ENCODE measurements at places on chromosomes 13 and 19. TPM values are rescaled to one million over a fixed set of nuclear protein-coding genes. Genes with fewer than 3 reads are reported as not detected.

ICAM4 gene
- total RNA-seq, result 1.1 TPM

NLRP5 gene
- not detected for total RNA-seq

GRCh38 chr13:62626771-62627170 is 1211.1 kb upstream of the PCDH20 start:
- DNase-seq, result no peak

GIPC3 gene
- 0.20 TPM for total RNA-seq

- DNase-seq, result no peak
These were observed 17.5 kb downstream of the LRRC63 start for GRCh38 chr13:46229251-46229650.

- no peak for DNase-seq
These were observed 189.9 kb downstream of the DACH1 start for GRCh38 chr13:71677124-71677523.

DNA sequence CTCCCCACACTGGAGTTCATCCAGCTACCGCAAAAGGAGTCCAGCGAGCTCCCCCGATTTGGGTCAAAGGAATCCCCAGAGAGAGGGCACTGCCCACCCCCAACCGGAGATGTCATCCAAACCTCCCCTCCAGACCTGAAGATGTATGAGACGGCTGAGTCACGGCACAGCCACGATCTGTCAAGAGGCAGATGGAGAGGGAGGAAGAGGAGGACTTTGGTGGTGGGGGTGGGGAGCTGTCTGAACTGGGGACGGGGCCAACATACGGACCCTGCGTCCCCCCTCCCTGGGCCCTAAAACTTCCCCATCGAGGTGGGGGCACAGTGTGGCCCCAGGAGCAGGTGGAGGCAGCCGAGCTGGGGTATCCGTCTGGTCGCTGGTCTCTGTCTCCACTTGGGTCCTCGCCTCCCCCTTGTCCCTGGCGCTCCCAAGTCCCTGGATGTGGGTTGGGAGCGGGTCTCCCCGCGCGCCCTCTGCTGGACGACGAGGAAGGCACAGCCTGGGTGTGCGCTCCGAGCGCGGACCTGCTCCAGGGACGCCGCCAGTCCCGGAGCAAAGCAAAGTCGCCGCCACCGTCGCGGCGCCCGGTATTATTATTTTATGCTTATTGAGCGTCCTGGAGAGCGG is 3.8 kb downstream of the PDE4A start:
- DNase-seq, result no peak

DNA sequence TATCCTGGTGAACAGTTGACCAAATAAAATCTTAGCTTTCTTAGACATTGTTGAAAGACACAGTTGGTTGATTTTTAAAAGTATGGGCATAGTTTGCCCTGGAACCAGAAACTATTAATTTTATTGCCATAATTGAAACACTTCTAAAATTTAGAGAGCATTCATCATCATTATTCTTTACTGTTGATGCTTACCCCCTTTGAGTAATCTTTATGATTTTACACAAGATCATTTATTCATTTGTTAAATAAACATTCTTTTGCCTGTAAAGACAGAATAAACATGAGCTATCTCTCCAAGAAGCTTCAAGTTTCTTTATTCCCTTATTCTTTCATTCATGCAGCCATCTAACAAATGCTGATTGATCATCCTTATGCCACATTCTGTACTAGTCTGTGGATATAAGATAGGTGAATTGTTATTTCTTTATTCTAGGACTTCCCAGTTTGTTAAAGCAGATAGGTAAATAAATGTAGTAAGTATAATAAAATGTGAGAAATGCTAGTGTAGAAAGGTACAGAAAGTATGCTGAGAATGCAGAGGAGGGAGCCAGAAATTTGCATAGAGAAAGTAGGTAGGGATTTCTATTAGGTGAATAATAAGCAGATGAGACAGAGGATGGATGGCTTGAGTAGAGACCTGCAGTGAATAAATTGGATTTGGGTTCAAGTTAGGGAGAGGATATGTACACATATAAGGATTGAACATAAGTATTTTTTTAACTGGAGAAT is 8.2 kb downstream of the SERTM1 start:
- DNase-seq, result no peak

GRCh38 chr19:44824761-44825160 is 15.9 kb downstream of the BCAM start:
- no peak for DNase-seq

- no peak for DNase-seq
These were observed 21.9 kb downstream of the KCTD12 start for GRCh38 chr13:76864259-76864658.

- no peak for DNase-seq
These were observed 35.7 kb downstream of the ZNF493 start for GRCh38 chr19:21432590-21432989.

DNA sequence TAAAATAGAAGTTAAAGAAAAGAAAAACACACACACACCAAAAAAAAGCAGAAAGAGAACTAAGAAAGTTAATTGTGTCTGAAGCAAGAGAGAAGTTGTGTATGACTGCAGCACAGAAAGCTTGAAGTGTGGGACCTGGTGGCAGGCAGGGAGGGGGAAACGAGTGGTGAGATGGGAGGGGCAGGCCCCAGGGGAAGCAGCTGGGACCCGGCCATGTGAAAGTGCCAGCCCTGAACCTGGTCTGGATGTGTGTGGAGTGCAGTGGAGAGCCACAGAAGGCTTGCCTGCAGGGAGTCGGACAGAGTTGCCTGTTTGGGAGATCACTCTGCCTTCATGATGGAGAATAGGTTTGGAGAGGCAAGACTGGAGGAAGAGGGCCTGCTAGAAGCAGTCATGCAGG is 199.0 kb downstream of the GGACT start:
- DNase-seq, result no peak

DNA sequence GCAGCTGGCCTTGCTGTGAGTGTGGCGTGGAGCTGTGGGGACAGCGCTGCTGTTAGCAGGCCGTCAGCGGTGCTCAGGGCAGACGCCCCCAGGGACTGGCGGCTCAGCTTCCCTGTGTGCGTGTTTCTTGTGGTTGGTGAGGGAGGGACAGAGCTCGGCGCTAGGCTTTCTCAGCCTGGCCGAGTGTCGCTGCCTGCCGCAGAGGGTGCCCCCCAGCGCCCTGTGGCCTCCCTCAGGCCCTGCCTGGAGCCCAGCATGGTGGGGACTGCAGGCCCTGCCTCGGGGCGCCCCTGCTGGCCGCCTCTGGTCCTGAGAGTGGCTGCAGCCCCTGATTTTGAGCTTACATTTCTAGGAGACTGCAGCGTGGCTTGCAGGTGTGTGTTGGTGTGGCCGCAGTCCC is 35.5 kb downstream of the DOT1L start:
- DNase-seq, result no peak

ONECUT3 gene
- 0.06 TPM for total RNA-seq

DNA sequence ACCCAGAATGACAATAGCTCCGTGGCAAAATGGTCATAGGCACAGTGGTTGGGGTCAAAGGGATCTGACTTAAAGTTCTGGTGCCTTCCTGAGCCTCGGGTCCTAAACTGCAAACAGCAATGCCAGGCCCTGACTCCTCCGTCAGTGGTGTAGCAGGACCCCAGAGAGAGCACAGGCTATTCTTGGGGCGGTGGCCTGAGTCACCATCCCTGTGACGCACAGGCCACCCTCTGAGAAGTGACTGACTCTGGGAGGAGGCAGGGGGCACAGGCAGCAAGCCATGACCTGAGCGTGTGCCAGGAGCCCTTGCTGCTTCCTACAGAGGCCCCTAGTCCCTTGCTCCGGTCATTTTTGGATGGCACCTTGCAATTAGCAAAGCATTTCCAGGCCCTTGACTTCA is 18.7 kb downstream of the PLVAP start:
- no peak for DNase-seq

GRCh38 chr13:22061371-22061805 is 390.5 kb downstream of the FGF9 start:
- DNase-seq, result no peak

DNA sequence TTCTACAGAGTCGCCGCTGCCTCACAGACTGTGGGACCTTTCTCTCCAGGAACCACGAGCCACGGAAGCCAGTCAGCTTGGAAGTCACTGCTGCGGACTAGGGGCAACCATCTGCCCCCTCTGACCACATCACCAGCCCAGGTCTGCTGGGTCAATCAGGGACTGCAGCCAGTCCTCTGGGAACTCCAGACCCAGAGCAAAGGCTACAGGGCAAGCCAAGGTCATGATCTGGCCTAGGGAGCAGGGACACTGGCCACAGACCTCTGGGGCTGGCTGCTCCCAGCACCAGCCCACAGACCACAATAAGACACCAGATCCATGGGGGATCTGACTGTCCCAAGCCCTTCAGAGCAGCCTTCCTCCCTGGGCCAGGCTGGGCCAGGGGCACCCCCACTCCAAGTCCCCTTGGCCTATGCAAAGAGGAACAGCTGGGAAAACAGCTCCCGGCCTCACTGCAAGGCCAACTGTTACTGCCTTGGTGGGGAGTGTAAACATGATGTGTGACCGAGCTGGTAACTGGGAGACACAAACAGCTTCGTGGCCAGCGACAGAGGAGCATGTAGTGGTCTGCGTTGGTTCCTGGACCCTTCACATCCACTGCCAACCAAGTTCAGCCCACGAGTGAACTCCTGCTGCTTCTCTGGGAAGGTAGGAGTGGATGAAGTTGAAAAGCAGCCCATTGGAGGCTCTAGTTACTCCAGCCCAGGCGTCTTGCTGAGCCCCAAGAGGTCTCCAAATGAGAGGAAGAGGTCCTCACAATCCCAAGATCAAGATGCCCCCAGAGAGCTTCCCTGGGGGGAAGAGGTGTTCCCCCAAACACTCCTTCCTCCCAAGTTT is 1.5 kb downstream of the AKT2 start:
- no peak for DNase-seq

DNA sequence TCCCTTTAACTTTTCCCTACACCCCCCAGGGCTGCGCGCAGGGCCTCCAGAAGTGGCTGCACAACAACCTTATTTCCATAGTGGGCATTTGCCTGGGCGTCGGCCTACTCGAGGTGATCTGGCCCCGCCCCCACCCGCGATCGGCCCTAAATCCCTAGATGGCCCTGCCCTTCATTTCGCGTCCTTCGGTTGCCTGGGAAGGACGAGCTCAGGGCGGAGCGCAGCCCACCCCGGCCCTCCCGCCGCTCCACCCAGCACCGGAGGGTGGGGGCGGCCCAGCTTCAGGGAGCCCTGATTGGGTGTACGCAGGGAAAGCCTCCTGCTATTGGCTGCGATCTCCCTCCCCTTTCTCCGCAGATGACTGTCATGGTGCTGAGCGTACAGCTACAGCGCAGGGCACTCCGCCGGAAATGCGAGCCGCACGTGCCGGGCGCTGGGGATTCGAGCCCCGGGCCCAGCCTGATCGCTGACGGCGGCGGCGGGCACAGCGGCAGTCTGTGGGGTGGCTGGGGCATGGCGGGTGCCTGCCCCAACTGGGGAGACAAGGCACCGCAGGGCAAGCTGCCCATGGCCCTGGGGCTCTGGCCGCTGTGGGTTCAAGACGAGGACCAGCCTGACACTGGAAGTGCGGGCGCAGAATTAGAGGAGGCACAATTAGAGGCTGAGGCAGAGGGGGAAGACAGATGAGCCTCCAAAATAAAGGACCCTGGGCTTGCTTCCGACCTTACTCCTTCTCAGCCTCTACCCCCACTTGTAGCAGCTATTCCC is 4.3 kb downstream of the CD37 start:
- peak; percentile 84 for DNase-seq

GRCh38 chr19:17778968-17779929 is 15.7 kb upstream of the B3GNT3 start:
- peak; percentile 75 for DNase-seq

SBNO2 gene
- total RNA-seq, result 10.5 TPM

GRCh38 chr19:42465827-42466280 is 23.1 kb upstream of the CXCL17 start:
- DNase-seq, result no peak

JAK3 gene
- 4.3 TPM for total RNA-seq

GRCh38 chr19:8641908-8642547 is 11.6 kb downstream of the NFILZ start:
- DNase-seq, result no peak

- no peak for DNase-seq
These were observed 2.8 kb upstream of the CEACAM5 start for GRCh38 chr19:41705393-41706174.

Data from spinal cord (tissue), 10 donors.